ENCODE measurements at places on chromosomes 7 and 10.
A peak's percentile ranks its signal among the peaks of the same experiment; 100 is the strongest.

- DNase-seq, result no peak
These were observed 31.4 kb upstream of the FAM133B start for GRCh38 chr7:92621561-92622023.

DNA sequence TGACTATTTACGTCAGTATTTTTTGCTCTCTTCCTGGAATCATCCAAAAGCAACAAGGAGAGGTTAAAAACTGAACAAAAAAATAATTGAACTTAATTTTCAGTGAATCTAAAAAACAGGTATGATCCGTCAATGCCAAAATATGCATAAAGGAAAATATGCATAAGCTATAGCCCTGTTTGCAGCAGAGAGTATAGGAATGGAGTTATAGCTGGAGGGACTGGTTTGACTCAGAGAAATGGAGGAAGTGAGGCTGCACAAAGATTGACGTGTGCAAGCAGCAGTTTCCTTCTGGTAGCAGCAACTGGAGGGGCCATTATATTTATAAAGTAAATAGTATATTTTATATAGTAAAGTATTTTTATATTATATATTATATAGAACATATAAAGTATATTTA, 37.1 kb downstream of the GNG11 start:
- DNase-seq, result no peak

DNA sequence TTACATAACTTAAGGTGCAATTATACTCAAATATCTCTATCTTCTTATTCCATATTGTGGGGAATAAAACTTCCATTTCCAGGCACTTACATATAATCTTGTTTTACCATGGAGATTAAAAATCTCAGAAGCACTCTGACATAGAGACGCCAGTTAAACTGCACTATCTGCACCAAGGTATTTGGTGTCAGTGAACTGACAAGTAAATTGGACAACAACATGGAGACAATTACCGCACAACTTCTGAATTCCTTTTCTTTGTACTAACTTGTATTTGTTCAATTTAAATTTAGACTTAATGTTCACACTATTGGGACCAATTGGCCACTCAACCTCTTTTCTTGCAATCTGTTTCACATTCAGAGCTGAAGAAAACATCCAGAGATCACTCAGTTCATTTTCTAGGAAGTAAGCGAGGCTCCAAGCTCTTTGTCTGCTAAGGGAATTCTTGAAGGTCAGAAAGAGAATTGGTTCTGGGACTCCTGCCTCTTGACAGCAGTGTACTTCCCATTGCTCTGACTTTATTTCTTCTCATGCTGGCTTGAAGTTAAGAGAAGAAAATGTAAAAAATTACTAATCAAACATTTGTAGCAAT, 184.7 kb downstream of the CHCHD3 start:
- DNase-seq, result no peak

DNA sequence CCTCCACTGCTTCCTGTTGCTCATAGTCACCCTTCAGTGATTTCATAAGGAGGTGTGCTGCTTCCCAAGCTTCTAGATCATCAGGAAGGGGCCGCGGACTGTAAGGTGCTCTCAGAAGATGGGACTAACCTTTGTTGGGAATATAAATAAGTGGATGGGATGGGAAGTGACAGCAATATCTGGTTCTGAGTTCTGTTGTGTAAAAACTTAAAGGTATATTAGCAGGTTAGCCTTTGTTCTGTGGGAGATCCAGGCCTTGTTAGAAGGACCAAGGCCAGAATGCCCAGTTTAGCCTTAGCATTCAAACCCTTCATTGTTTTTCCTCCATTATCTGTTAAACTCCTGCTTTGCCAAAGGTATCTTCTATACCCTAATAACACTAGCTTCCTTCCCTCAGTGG, 12.4 kb downstream of the BUB3 start:
- no peak for DNase-seq

DNA sequence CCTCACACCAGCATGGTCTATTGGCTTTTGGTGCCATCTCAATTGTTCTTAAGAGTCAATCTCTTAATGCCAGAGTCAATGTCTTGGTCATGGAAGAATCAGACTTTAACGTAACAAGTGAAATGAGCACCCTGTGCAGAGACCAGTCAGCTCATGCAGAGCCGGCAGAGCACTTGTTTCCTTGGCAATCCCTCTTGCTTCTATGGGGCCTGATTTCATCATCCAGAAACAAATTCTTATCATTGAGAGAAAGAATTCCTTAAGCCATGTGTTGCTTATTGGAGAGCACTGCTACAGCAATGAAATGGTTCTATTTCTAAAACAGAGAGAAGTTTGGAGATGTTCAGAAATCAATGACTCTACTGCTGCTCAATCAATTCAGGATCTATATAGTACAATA, 212.8 kb downstream of the IPMK start:
- no peak for DNase-seq

GRCh38 chr7:153090764-153091163, 331.2 kb downstream of the ACTR3B start:
- DNase-seq, result no peak

GRCh38 chr7:95511716-95512260, 26.0 kb downstream of the ASB4 start:
- DNase-seq, result peak; percentile 26

GRCh38 chr10:12839941-12840611, 161.4 kb downstream of the CCDC3 start:
- no peak for DNase-seq

All from retinal pigment epithelial cell (primary cell).